ENCODE measurements at places on chromosomes 2 and 18.

- no peak for DNase-seq
Observed at GRCh38 chr2:121664086-121664485, 14.8 kb upstream of the CLASP1 start.

- no peak for DNase-seq
Observed at GRCh38 chr18:21084511-21085078, 27.0 kb downstream of the ROCK1 start.

GRCh38 chr2:23134726-23135125, 250.3 kb upstream of the KLHL29 start:
- no peak for DNase-seq

DNA sequence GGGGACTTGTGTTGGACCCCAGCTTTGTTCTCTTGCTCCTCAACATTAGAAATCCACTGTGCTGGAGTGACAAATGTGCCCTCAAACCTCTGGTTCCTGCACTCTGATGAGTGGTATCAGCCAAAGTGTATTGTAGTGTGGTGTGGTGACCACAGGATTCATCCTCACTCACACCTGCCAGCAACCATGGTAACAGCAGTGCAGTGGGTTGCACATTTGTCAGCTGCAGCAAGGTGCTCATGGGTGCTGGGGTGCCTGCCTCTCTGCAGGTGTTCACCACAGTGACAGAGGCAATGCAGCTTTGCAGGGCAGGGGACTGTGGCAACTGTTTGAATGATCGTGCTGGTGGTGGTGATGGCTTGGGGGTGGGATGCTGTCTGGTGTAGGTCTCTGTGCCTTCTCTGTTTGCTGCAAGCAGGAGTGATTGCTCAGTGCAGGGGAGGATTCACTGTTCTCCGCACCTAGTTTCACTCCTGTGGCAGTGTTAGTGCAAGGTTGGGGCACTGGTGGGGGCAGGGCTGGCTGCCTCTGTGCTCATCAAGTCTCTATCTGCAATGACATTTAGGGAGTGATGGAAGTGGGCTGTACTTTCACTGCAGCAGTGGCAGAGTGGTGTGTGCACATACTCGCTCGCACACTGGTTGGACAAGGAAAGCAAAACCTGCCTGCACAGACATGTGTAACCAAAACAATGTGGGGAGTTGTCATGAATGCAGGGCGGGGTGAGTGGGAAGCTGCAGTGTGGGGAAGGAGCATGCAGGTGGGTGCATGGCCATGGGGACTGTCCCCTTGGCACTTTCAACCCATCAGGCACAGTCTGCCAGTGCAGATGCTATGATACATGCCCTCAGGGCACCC, 301.1 kb downstream of the PIK3C3 start:
- no peak for DNase-seq

DNA sequence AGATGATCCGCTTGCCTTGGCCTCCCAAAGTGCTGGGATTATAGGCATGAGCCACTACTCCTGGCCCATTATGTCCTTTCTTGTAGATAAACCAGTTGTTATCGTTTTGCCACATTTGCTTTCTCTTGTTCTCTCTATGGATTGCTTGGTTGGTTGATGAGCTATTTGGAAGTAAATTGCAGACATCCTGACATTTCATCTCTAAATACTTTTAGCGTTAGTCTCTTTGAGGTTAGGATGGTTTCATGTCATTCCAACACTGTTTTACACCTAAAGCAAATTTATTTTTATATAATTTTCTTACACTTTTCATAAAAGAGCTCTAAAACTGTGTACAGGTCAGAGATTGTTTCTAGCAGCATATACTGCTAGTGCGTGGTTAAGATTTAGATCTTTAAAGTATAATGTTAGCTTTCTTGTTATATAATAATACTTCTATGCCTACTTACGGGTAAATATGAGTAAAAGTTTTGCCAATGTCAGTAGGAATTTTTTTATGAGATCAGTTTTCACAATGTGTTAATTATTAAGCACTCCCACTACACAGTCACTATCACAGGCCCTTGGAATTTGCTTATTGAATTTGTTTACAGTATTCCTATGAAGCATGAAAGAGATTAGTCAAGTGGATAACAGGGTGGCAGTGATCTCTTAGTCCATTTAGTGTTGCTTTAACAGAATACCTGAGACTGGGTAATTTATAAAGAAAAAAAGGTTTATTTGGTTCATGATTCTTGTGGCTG, 10.3 kb downstream of the POLI start:
- DNase-seq = no peak

- no peak for DNase-seq
Observed at GRCh38 chr2:238459081-238459629, 32.4 kb downstream of the ASB1 start.

GRCh38 chr2:73333564-73333963, 40.2 kb upstream of the EGR4 start:
- no peak for DNase-seq

GRCh38 chr2:11659851-11660250, 10.1 kb downstream of the NTSR2 start:
- no peak for DNase-seq

DNA sequence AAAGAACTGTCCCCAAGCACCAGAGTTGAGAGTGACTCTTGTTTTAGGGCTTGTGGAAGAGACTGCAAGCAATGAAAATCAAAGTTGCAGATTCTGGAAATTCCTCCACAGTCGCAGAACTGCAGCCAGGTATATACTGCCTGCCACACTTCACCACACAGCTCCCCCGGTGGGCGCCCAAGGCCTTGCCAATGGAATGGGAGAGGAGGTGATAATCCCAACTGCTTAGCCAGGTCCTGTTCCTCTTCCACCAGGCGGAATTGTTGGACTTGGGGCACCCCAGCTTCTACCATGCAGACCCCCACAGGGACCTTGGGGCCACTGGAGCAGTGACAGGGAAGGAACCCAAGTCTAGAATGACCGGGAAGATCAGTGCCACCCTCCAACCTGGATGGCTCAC, 4.8 kb upstream of the PDIA6 start:
- no peak for DNase-seq

GRCh38 chr2:152467677-152468410, 132.9 kb downstream of the FMNL2 start:
- DNase-seq = no peak

DNA sequence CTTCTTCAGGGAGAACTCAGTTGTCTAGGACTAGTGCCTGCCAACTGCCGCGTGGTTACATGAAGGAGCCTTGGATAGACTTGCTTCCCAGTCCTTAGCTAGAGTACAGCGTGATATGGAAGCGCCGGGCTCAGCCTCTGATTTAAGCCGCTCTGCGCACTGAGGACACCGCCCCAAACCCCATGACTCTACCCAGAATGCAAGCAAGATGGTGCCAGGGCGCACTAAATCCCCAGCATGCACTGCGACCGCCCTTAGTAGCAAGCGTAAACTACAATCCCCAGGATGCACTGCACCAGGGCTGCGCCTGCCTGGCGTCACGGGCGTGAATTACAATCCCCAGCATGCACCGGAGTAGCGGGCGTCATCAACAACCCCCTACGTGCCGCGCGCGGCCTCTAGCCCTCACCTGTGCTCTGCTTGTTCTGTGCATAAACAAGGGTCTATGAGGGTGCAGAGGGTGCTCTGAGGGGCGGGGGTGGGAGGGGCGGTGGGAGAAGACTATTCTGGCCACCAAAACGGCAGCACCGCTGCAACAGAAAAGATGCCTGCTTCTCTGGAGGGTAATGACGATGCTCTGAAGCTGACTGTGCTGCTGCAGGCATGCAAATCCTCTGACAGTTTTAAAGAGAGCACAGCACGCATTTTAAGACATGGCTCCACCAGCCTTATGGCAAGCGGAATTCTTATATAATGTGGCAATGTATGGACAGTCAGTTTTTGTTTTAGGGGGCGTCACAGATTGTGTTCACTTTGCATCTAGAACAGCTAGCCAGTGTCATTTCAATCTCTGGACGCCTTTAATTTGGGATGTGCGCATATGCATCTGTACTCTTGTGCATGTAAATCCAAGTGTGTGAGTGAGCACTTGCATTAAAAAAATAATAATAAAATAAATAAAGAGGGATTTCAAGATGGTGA, 282.5 kb upstream of the MYT1L start:
- no peak for DNase-seq

GRCh38 chr2:46699934-46700256, 215.7 kb downstream of the MCFD2 start:
- peak; percentile 42 for DNase-seq
